ENCODE measurements at places on chromosomes 7 and 10.

- peak; percentile 39 for DNase-seq
These were observed 398.5 kb downstream of the REEP3 start for GRCh38 chr10:63919575-63920279.

- no peak for DNase-seq
These were observed 244.2 kb upstream of the YAE1 start for GRCh38 chr7:39321909-39322498.

DNA sequence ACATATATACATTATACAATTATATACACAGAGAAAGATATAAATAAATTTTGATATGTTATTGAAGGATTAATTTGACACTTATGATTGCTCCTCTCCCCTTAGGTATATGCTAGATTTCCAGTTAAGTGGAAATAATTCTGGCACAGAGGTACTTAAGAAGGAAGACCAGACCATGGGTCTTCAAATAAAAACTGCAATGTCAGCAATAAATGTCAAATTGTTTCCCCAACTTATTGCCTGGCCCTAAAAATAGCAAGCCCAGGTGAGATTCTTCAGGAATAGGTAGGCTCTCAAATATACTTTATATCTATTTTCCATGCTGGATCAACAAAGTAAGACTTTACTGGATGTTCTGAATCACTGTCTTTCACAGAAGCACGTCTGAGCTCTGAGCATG is 551.3 kb upstream of the STEAP1 start:
- no peak for DNase-seq

GRCh38 chr10:84567133-84567532 is 238.7 kb downstream of the CCSER2 start:
- DNase-seq: no peak

- no peak for DNase-seq
These were observed 286.2 kb upstream of the VWC2 start for GRCh38 chr7:49486974-49487829.

GRCh38 chr10:131677671-131678070 is 223.1 kb upstream of the PPP2R2D start:
- DNase-seq: no peak

DNA sequence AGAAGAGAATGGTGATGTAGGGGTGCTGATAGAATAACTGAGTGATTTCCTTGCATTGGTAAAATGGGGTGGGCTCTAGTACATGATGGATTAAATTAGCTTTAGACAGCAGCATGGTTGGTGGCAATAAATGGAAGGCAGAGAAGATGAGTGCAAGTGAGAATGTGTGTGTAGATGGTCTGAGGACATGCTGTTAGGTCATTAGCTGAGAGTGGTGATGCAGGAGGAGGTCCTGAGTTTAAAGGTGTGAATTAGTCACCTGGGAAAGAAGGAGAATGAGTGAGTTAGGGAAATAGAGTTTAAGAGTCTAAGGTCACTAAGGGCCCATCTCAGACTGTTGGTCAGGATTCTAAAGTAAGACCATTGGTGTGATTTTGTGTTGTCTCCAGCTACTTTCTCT is 17.9 kb upstream of the SEC61A2 start:
- no peak for DNase-seq

GRCh38 chr7:117470777-117471176 is 9.0 kb upstream of the CFTR start:
- DNase-seq: no peak

GRCh38 chr7:64098-64915 is 128.1 kb upstream of the FAM20C start:
- DNase-seq: peak; percentile 82

DNA sequence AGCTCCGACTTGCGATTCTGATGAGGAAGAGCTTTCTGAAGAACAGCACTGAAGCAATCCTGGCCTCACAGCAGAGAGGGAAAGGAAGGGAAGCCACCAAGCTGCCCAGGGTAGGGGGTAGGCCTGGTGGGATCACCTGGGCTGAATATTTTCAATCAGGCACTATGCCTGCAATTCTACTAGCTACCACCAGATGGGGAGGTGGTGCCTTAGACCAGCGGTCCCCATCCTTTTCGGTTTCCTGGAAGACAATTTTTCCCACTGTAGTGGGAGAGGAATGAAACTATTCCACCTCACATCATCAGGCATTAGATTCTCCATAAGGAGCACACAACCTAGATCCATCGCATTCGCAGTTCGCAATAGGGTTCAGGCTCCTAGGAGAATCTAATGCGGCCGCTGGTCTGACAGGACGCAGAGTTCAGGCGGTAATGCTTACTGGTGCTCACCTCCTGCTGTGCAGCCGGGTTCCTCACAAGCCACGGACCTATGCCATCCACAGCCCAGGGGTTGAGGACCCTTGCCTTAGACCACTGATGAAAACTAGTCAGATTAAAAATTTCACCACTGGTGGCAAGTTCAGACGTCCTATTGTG is 2.7 kb downstream of the LRRC20 start:
- DNase-seq: no peak

- DNase-seq: no peak
These were observed 10.5 kb downstream of the FAM53B start for GRCh38 chr10:124733571-124734245.

DNA sequence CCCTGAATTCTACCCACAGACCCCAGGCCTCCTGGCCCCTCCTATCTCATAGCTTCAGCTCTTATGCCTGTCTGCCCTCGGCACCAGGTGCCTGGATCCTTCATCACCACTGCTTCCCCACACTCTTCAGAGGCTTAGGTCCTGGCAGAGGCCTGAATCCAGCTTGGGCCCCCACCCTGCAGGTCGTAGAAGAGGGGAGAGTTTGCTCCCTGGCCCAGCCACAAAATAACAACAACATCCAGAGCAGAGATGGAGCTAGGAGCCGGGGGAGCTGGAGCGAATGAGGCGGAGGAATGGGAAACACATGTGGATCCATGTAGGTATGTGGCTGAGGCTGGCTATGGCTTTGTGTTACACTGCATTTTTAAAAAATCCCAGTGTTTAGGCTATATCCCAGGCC is 7.8 kb upstream of the OPN4 start:
- DNase-seq: no peak

DNA sequence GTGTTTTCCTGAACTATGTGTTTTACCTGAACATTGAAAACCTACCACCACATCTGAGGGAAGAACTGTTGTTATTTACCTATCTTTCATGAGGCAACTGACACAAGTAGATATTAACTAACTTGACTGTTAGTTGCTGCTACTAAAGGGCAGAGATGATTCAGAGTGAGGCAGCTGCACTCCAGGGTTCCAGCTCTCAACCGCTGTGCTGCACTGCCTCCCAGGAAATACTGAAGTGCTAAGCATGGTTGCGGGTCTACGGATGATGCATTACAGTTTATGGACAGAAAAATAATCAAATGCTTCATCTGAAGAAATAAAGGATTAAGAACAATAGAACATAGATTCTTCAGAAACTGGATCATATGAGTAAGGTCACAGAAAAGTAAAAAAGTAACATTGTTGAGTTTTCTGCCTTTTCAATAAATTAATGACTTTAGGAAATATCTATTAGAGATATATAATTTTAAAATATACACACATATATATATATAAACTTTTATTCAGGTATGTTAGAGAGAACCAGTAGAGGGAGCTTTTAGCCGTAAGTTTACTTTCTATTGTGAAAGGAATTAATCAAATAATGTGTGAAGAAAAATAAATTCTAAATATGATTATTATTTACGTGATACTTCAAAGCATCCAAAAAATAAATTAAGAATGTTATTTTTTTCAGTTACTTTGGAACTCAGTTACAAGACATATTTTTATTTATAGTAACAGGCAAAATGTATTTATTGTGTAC is 620.0 kb downstream of the CNTNAP2 start:
- peak; percentile 5 for DNase-seq

DNA sequence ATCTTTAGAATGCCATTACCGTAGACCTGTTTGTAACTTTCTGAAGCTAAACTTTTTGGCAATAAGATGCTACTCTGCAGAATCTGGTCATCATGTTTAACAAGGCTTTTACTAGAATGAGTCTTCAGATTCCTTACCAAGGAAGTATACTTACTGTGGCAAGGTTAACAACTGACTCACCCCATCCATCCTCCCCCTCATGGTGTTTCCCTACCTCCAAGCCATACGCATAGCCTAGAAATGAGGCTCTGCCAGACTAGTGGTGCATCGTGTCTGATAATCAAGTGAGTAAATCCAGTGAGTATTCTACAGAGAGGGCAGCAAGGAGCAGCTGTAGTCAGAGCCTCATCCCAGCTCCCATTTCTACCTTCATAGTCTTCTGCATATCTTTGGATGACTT is 223.6 kb downstream of the IPMK start:
- DNase-seq: no peak

GRCh38 chr10:122877264-122877663 is 2.1 kb downstream of the FAM24B start:
- DNase-seq: no peak
